ENCODE measurements at places on chromosomes 3 and 15.
A peak's percentile ranks its signal among the peaks of the same experiment; 100 is the strongest.

- peak; percentile 78 for DNase-seq
Measured at GRCh38 chr3:195549931-195550519, 6.9 kb upstream of the PPP1R2 start.

DNA sequence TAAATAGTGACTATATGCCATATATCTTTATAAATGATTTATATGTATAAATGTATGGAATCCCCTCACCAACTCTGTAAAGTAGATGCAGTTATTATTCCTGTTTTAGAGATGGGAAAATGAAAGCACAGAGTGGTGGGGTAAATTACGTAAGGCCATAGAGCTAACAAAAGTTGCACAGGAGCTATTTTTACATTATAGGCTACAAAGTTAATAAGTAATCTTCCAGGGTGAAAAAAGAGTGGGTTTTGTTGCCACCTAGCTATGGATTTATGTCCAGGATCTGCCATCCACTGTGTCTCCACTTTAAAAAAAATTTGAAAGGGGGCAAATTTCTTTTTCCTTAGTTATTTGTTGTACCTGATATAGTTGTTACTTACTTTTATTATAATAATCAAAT lies 235.7 kb downstream of the MCTP2 start:
- DNase-seq = no peak

GRCh38 chr3:194326968-194327217 lies 24.2 kb downstream of the CPN2 start:
- DNase-seq = no peak

- DNase-seq = no peak
Measured at GRCh38 chr3:112012205-112012992, 13.7 kb downstream of the TAGLN3 start.

DNA sequence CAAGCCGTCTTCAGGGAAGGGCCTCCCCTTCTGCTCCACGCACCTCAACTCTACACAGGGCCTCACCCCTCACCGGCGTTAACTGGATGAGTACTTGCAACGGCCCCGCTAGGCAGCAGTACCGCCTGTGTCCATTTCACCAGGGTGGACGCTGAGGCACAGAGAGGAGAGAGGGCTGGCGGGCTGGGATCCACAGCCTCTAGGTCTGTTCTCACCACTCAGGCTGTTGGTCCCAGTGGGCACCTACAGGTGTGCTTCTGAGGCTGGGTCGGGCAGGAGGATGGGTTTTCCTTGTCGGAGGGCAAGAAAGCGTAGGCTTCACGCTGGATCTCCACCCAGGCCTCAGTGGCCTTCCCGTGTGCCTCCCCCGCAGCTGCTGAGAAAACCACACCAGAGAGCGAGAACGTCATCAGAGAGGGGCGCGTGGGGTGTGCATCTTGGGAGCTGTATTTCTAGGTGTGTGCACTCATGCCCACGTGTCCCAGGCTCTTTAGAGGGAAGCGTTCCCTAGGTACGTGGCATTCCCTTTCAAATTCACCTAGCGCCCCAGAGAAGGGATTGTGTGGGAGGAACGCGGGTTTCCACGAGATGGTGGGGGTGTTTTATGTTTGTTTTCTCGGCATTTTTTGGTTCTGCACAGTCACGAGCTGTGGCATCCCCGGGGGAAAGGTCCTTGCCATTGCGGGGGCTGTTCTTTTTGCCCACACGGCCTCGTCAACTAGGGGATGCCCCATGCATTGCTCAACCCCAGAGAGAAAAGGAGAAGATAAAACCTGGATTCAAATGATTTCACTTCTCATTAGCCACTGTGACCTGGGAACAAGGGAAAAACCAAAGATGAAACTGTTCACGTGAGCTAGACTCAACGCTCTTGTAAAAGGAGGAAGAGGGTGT lies 67.7 kb downstream of the MGLL start:
- peak; percentile 9 for DNase-seq

DNA sequence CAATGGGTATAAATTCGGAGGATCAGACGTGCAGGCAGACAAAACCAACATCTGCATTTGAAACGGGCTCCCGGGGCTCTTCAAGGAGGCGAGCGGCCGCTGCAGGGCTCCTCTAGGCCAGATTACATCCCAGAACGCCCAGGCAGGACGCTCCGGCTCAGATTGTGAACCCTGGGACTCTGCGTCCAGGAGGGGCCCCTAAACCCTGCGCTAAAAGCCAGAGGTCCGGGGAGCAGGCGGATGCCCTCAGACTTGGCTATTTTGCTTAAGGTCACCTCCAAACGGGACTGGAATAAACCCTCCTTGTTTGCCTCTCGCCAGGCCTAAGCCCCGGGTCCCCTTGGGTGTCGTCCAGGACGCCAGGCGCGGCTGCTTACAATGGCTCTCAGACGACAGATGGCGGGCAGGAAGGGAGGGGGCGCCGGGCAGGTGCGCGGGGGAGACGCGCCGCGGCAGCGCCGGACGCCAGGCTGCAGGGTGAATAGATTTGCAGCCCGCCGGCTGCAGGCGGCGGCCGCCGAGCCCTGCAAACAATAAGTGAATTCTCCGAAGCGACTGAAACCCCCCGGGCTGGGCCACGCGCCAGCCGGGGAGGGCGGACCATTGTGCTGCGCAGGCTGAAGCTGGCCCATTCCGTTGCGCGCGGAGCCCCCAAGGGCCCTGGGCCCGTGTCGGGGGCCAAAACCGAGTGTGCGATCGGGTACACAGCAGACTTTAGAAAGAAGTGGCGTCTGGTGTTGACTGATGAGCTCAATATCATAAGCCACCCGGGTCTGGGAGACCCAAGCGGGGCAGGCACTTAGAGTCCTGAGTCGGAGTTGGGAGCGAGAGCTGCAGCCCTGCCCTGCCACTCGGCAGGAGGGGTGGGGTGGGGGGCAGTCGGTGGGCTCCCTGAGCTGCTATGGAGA lies 32.3 kb upstream of the AMOTL2 start:
- no peak for DNase-seq

- no peak for DNase-seq
Measured at GRCh38 chr3:104323226-104323625, 1043.5 kb upstream of the ALCAM start.

DNA sequence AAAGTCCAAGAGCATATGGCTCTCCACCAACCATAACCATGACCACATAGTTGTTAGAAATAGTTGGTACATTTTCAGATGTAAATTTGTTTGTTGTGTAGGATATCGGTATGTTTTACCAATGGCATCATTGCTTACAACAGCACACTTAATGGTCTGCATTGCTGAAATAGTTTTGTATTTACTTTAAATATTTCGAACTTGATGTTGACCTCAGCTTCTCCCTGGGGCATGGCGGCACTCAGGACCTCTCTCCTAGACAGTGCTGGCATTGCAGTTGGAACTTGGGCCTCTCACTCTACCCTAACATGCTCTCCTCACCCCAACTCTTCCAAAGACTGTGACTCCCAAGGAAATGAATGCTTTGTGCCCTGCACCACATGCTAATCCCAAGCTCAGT lies 5.0 kb downstream of the SLC22A13 start:
- no peak for DNase-seq

GRCh38 chr3:138684396-138684795 lies 75.8 kb downstream of the FAIM start:
- no peak for DNase-seq

GRCh38 chr3:30354972-30355371 lies 251.4 kb upstream of the TGFBR2 start:
- DNase-seq = no peak

DNA sequence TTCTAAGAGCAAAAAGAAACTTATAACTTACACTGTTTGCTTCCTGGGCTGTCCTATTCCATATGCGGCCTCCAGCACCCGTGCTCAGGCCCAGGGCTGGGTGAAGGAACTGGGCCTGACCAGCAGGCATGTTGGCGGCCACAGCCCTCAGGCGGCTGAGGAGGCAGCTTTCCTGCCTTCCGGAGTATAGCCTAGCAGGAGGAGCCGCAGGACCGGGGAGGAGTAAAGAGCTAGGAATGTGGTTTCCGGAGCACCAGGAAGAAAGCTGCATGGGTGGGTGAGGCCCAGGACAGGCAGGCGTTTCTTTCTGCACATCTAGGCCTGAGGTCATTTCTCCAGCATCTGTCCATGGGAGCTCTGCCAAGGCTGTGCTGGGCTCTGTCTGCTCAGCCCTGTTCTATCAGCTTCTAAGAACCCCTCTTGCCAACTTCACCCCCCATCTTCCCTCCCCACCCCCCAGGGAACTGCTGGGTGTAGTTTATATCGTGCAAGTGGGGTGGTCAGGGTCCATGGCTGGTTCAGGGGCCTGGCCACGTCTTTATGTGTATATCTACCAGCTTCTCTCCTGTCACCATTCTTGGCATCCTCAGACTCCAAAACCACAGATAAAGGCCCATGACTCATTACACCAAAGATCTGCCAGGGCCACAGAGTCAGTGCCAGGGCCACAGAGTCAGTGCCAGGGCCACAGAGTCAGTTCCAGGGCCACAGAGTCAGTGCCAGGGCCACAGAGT lies 7.8 kb upstream of the KIF7 start:
- no peak for DNase-seq

DNA sequence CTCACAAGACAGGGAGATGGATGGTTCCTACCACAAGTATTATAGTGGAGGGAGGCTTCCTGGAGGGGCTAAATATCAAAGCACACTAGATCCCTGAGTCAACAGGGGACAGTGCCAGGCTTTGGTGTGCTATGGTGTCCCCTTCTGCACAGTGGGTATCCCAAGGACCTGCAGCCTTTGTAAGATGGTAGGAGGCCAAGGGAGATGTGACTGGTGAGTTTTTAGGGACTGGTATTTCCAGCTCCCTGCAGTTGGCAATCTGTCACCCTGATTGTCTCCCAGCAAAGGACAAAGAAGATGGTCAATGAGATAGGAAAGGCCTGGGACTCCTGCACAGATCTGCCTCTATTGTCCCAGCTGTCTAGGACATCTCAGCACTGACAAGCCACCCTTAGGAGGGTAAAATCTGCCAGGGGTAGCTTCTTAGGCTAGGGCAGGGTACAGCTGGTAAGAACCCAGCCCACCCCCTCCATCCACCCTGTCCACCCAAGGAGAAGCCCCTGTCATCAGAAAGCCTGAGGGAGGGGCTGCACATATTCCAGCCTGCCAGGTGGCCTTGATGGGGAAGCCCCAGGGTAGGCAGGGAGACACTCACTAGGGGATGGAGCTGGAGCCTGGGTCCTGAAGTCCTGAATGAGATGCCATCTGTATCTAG lies 631 bp downstream of the CYP1A1 start:
- DNase-seq = no peak

DNA sequence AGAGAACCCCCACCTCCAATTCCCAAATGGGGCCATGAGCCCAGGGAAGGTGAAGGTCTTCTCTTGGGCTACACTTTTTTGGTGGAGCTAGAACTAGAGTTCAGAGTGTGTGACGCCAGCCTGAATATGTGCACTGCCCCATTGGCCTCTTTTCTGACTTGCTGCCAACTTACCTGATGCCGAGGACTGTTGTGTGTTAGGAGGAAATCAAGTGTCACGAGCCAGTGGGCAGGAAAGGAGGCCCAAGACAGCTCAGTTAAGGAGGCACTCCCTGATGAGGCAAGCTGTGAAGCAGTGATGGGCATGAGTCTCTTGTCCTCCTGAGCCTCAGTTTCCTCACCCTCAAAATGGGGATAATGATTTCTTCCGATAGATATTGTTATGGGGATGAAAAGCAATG lies 107.8 kb downstream of the ANP32A start:
- no peak for DNase-seq

DNA sequence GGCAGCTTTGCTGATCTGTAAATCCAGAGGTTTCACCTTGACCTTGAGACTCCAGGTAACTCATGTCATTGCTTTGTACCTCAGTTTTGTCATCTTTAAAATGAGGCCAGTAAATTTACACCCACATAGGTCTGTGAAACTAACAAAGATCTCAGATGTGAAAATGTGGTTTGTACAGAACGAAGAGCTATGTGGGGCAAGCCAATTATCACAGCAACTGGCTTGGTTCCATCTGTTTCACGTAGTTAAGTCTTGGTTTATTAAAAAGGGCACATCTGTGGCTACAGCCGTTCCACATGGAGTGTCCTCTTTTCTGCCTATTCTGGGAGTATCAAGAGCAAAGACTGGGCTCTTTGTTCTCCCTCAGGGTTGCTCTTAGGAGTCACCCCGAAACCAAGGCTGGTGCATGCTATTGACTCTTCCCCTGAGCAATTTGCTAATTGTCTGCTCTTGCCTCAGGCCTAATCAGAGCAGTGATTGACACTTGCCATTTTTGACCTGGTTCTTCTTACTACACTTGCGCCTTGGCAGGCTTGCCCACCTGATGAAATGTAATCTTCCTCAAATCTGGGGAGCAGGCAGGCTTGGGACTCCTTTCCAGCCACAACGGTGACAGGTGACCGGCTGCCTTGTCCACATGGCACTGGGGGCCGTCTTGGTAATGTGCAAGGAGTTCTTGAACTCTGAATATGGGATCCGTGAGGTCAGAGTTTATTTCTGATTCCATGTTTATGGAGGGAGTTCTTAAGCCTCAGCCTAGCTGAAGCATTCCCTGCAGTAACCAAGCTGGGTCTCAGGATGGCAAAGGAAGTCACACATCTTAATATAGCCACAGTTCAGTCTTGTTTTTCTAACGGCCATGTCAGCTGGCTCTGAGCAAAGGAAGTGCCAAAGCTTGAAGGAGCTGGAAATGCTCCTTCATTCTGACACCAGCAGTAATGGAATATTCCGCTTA lies 40.1 kb downstream of the EAF1 start:
- DNase-seq = no peak

DNA sequence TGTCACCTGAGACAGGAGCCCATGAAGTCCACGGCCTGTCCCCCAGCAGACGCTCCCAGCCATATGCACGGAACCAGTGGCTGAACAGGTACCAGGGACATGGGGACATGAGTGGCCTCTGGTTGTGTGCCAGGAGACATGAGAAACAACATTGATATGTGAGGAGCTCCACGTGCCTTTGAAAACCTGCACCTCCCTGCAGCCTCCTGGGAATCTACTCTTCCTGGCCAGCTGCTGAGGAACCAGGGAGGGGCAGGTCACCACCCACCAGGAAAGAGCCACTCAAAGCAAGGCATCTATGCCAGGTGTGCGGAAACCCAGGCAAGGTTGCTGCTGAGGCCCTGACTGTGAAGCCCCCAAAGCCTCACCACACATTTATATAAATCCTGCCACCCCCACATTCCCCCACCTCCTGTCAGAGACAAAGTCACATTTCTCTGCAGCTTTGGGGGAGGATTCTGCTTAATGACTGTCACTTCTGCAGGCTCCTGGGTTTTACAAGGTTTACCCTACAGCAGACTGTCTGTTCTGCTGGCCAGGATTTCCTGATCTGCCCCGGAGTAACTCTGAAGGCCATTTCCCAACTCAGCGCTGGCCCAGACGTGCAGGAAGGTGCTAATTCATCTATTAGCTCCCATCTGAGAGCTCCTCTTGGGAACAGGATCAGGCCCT lies 110.8 kb downstream of the ADCY5 start:
- no peak for DNase-seq

- DNase-seq = no peak
Measured at GRCh38 chr3:39801216-39801615, 8.2 kb upstream of the MYRIP start.

DNA sequence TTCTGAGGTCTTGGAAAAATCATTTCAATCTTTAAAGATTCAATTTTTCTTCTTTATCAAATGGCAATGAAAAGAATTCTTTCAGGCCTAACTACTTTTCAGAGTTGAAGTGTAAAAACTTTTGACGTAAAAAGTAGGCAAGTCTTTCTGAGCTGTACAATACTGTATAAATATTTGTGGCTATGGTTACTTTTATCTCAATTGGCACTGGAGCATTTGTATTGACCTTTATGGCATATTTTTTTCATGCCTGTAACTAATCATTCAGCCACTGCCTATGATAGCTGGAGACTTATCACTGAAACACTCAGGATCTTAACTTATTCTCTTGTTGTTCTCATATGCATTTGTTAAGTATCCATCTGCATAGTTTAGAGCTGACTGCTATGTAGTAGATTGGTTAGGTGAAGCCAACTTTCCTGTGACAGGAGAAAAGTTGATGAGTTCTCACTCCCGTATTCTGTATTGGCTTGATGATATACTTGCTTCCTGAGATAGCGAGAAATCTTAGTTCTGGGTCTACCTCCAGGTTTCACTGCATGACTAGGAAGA lies 290.4 kb upstream of the TBL1XR1 start:
- DNase-seq = no peak

Measured in CD4-positive, alpha-beta T cell treated with Interleukin-15 for 4 hours (primary cell).